ENCODE measurements at places on chromosomes 1 and 21.

DNA sequence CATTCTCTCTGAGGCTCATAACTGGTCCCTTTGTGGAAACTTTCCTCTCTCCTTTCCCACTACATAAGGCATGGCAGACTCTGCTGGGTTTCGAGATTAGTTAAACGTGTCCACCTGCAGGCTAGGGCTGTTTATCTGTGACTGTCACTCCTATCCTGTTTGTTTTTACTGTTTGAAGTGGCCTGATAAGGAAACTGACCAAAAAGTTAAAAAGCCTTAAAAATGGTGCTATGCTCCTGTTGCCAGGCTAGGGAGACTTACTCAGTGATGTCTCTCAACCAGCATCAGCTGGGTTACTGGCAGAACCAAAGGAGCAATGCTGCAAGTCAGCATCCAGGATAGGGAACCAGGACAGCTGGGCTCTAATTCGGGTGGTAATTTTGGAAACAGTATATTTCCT is 3.9 kb downstream of the PIGV start:
- peak; percentile 64 for DNase-seq

DNA sequence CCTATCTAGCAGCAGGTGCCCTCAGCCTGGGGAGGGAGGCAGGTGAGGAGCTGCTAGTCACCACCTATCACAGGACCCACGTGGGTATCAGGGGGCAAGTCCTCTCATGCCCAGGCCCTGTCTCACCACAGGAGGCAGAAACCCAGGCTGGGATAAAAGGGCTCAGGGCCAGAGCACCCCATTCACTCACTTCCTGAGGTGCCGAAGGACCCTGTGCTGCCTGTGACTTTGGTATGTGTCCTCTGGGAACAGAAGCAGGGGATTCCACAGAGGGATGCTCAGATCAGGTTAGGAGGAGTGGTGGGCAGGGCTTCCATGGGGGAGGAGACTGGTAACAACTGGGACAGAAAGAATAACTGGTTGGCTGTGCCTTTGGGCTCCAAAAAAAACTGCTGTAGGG is at the start of gene LCE1E:
Gene LCE1E (plus strand): TSS at position 181 of the 400 bp plus-strand sequence. CDS start 1,043 bp downstream, outside the sequence.
- DNase-seq: no peak

DNA sequence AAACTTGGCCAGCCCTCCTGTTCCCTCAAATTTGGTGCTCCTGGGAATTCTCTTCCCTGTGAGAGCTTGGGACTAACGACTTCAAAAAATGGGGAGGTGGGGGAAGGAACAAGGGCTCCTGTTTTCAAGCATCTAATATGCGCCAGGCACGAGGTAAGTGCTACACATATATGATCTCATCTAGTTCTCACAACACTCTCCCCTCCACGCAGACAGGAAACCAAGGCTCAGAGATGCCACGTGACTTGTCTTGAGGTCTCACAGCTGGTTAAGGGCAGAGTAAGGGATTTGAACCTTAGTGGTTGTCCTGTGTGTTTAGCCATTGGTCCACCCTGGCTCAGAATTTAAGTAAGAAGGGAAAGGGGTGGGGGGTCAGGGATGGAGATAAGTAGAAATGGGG is 125.9 kb downstream of the DMRTB1 start:
- no peak for DNase-seq

GRCh38 chr1:24931468-24932231 is 1.6 kb upstream of the RUNX3 start:
- DNase-seq: no peak

- DNase-seq: peak; percentile 22
These were observed 481.7 kb upstream of the NR5A2 start for GRCh38 chr1:199545780-199546179.

DNA sequence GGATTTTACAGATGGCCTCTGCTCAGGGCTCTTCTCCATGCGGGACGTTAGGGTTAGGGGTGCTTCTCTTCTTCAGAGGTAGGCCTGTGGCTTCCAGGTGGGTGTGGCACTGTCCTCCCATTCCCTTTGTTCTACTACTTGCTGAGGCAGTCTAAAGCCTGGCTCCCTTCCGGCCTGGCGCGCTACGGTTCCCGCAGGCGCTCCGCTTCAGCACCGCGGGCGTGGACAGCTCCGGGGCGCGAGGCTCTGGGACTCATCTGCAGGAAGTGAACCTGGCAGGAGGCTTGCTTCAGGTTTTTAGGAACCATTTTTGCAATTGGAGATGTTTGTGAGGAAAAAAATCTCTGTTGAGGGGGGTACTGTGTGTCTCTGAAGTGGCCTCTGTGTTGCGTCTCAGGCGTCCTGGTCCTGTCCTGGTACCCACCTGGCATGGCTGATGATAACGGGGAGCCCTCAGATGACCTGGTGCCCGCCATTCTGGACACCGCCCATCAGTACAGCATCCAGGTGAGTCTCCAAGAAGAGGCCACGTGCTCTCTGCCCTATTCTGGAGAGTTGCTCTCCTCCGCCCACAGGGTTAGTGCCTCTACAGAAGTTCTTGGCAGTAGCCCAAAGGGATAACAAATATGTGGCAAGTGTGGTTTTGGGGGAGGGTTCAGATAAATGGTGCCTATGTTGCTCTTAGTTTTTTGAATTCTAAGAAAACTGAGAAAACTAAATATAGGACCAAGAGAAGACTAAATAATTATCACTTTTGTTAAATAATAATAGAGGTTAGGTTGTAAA is 1.9 kb downstream of the MANEAL start:
- peak; percentile 61 for DNase-seq
